Stimulated activated CD8-positive, alpha-beta memory T cell treated with anti-CD3 and anti-CD28 coated beads, Interleukin-7, amount 100 ng/mL, for 48 hours (primary cell): ENCODE measurements at places on chromosomes 5 and 9.

- no peak for DNase-seq
These were observed 14.6 kb downstream of the CCDC180 start for GRCh38 chr9:97322105-97322504.

DNA sequence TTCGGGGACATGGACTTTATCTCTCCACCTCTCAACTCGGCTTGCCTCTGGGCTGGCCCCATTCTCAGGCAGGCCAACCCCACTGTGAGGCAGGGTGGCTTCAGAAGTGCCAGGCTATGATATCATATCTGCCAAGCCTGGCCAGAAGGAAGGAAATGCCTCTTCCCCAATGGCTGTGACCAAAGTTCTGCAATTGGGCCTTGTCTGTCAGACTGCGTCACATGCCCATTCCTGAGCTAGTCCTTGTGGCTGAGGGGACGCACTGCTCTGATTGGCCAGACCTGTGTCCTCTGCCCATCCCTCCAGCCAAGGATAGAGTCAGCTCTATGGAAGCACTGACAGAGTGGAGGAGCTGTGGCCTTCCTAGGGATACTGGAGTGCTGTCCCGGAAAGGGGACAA, 11.9 kb downstream of the SMIM23 start:
- no peak for DNase-seq

GRCh38 chr9:97220894-97221477, 86.5 kb upstream of the CCDC180 start:
- DNase-seq = no peak

DNA sequence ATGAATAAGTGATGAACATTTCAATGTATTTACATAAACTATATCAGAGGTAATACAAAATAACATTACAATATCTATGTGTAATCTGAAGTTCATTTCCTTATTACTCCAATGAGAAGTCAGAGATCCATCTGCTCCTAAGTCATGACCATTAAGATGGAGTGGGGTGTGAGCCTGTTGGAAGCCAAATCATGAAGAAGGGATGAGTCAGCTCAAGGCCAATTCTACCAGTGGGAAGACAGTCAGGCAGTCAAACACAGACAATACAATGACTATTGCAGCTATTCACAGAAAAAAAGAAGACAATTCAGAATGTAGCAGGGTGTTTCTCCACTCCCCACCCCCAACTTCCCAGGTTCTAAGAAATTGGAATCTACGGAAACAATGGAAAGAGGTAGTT, 155.0 kb downstream of the NFIB start:
- DNase-seq = no peak

- no peak for DNase-seq
These were observed 584.3 kb downstream of the CAAP1 start for GRCh38 chr9:26308328-26308727.

DNA sequence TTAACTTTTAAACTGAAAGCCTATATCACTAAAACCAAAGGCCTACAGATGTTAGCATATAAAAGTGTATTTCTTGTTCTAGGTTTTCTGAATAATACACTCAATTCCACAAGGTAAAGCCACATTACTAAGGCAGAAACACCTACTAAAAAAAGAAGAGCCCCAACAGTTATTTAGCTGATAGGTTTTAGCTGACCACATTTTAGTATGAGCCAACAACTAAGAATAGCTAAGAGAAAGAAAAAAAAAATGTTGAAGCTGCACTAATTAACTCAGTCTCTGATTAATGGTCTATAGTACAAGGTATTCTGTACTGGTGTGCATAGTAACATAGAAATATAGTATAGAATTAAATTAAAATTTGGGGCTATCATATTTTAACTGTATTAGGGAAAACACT, 23.5 kb downstream of the ZFR start:
- DNase-seq = no peak

GRCh38 chr5:107329850-107330249, 340.9 kb downstream of the EFNA5 start:
- no peak for DNase-seq
